ENCODE measurements at places on chromosomes 4 and X. TPM values are rescaled to one million over a fixed set of nuclear protein-coding genes. Genes with fewer than 3 reads are reported as not detected.

DNA sequence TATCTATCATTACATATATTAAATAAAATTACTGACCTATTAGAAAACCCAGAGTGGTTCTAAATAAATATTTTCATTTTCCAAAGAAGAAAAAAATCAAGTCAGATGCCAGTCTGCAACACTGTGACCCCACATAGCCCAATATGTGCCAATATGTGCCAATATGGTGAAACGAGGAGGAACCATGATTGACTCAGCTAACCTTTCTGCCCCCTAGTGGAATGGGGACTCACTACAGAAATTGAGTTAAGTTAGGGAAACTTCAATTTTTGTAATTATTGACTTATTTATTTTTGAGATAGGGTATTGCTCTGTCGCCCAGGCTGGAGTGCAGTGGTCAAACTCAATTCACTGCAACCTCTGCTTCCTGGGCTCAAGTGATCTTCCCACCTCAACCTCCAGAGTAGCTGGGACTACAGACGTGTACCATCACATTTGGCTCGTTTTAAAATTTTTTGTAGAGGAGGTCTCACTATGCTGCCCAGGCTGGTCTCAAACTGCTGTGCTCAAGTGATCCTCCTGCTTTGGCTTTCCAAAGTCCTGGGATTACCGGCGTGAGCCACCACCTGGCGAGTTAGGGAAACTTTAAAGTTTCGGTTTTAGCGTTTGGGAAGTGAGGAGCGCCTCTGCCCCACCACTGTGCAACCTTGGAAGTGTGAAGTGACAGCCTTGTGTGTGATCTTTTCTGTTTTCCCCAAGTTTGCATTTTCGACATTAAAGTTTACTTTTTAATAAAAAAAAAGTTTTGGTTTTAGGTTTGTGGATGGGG is 116.8 kb upstream of the SHISA3 start:
- no peak for DNase-seq

Gene ITM2A
- 73.6 TPM for polyA plus RNA-seq

DNA sequence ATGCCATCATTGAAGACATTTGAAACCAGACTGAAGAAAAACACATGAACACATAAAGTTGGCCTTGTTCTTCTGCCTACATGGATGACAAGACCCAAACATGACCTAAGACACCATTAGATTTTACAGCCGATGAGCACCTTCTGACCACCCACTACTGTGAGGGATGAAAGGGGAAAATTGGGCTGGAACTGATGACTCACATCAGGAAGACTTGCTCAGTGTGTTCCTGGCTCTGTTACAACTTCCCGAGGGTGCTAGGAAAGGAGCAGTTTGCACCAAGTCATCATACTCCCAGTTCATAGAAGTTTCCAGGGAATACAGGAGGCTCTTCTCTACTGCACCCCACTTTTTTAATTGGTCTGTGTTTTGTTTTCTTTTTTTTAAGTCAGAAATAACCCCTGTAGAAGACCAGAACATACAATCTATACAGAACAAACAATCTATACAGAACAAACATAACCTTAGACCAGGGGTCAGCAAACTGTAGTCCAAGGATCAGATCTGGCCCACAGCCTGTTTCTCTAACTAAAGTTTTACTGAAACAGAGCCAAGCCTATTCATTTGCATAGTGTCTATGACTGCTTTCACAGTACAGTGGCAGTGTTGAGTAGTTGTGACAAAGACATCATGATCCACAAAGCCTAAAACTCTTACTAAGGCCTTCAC is 25.3 kb downstream of the BTC start:
- DNase-seq, result no peak

Gene GABRG1
- polyA plus RNA-seq, result 0.14 TPM

DNA sequence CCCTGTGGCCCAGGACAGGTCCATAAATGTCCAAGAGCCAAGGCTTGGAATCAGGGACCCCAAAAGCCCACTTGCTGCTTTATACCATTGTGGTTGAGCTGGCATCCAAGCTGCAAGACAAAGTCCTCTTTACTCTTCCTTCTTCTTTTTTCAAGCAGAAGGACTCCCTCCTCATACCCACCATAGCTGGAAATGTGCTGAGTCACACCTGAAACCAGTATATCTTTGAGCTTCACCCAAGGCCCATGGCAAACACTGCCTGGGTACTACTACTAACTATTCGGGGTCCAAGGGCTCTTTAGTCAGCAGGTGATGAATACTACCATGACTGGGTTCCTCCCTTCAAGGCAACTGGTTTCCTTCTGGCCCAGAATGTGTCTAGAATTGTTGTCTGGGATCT is 37.3 kb upstream of the NMU start:
- no peak for DNase-seq

DNA sequence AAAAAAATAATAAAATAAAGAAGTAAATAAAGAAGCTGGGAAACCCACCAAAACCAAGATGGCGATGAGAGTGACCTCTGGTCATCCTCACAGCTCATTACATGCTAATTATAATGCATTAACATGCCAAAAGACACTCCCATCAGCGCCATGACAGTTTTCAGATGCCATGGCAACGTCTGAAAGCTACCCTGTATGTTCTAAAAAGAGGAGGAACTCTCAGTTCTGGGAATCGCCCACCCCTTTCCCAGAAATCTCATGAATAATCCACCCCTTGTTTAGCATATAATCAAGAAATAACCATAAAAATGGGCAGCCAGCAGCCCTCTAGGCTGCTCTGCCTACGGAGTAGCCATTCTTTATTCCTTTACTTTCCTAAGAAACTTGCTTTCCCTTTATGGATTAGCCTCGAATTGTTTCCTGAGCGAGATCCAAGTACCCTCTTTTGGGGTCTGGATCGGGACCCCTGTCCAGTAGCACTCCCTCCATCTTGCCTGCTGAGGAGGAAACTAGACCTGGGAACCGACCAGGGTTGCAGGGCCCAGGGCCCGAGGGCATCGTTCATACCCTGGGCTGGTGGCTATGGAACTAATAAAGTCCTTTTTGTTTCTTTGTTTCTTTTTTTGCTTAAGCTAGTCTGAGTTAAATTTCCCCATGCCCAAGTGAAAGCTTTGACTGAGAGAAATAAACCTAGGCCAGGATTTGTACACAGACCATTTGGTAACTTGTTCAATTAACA is 30.9 kb downstream of the HTT-AS start:
- DNase-seq, result no peak

DNA sequence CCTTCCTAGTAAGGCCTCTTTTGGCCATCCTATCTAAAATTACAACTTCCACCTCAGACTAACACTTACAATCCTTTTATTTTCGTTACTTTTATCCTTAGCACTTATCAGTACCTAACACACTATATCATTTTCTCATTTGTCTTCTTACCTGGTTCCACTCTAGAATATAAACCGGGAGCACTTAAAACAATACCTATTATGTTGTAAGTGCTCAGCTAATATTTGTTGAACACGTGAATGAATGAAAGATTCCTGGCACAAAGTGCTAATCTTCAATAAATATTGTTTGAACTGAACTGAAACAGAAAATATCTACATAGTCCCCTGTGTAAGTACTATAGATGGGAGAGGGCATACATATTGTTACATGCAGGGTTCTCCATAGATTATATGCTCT is 14.4 kb downstream of the MGARP start:
- DNase-seq, result no peak

DNA sequence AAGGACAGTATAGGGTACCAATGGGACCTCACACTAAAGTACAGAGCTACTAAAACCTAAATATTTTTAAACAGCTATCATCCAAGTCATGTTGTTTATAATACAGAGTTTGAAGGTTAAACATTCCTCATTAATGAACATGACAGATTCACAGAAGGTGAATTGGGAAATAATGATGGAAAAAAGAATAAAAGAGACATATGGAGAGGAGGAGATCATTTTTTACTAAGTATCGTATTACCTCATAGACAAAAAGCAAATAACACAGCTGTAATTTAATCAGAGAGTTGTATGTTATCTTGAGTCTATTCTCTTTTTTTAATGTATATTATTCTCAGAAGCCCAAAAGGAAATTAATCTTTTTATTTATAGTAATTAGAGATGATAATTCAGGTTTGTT is 7.9 kb downstream of the PLK4 start:
- no peak for DNase-seq

Gene CT55
- 0.20 TPM for polyA plus RNA-seq

DNA sequence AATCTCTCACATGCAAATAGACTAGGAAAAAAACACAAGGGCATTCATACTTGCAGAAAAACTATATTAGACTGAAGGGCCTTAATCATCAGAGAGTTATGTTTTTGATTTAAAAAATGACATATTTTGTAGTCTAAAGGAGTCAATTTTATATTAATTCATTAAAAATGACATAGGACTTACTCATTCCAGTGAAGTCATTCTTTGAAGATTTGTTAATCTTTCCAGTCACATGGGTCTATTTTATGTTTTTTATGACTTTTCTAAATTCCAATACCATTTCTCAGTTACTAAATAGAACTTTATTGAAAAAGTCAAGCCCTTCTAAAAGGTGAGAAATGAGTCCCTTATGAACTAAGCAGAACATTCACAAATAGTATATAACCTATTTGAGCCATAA is 743.8 kb upstream of the INTU start:
- DNase-seq, result no peak

Gene TRIM61
- 2.8 TPM for polyA plus RNA-seq

GRCh38 chr4:14867847-14868246 is 134.4 kb upstream of the CPEB2 start:
- no peak for DNase-seq

Gene MAGEC3
- polyA plus RNA-seq, result 0.57 TPM

Gene VSIG4
- polyA plus RNA-seq, result 6.7 TPM

DNA sequence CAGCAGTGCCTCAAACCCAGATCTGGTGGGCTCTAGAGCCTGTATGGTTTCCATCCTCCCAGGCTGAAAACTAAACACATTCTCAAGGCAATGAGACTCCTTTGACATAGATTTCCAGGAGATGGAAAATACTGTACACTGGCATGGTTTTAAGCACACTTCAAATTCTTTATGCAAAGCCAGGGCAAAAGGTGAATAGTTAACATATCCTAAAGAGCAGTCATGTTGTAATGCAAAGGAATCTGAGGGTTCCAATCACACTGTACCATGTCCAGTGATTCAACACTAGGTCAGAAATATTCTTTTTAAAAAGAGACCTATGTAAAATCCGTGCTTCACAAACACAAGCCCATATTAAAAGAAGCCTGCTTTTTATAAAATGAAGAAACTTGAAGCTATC is 195.3 kb downstream of the QDPR start:
- DNase-seq, result no peak

GRCh38 chrX:38277802-38278201 is 49.5 kb downstream of the RPGR start:
- DNase-seq, result no peak

- DNase-seq, result no peak
These were observed 79.1 kb downstream of the ELOVL6 start for GRCh38 chr4:110119337-110119736.

Gene NXF3
- polyA plus RNA-seq, result 0.11 TPM

Gene NR3C2
- polyA plus RNA-seq, result 15.8 TPM

Gene TMSB15C
- 10.3 TPM for polyA plus RNA-seq

DNA sequence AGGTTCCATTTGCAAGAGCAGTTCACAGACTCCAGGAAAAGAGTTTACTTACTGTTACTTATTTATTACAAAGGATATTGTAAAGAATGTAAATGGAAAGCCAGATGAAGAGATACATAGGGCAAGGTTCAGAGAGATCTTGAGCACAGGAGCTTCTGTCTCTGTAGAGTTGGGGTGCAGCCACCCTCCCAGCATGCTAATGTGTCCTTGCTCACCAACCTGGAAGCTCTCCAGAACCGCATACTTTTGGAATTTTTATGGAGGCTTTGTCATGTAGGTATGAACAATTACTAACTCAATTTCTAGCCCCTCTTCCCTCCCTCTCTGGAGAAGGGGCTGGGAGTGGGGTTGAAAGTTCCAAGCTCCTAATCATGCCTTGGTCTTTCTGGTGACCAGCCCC is 857.2 kb downstream of the RPA4 start:
- no peak for DNase-seq

DNA sequence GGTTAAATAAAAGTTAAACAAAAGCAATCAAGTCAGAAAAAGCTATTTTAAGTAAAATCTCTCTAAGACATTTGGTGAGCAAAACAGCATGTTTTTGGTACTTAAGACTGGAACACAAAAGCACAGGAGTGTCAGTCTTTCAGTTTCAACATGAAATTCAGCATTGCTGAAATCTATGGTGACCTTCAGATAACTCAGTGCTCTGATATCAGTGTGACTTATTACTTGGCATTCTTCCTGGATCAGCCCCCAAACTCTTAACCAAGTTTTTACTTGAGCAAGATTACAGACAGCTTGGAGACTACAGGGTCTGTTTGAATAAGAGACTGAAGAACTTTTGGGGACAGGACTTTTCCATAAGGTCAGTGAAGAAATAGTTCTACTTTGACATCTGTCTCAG is 437.2 kb downstream of the RAPGEF2 start:
- DNase-seq, result no peak

Gene FAM9C
- polyA plus RNA-seq, result 0.48 TPM

- no peak for DNase-seq
These were observed 27.2 kb upstream of the UGT2B7 start for GRCh38 chr4:69069085-69069484.

DNA sequence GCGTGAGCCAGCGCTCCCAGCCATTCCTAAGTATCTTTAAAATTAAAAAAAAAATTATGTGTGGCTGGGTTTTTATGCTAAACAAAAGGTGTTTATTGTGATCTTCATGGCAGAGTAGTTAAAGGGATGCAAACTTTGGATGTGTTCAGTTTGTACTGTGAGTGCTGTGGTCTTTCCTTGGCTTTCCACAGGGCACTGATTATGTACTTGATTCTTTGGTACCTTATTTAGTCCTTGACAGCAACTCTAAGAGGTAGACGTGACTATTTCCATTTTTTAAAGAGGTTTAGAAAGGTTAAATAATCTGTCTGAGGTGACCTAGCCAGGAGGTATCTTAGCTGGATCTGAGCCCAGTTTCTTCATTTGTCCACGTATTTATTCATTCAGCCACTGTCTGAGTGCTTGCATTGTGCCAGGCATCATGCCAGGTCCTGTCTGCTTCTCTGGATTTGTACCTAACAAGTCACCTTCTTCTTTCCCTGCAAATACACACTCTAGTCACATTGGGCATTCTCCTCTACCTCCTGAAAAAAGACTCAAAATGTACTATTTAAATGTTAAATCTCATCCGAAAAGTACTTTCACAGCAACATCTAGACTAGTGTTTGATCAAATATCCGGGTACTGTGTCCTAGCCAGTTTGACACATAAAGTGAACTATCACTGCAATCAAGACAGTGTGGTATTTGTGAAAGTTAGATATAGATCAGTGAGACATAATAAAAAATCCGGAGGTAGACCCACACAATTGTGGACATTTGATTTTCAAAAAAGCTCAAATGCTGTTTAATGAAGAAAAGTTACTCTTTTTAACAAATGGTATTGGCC is 31.5 kb downstream of the WWC2 start:
- DNase-seq, result no peak

Gene FTSJ1
- 40.9 TPM for polyA plus RNA-seq

GRCh38 chrX:68721991-68722860 is 74.8 kb downstream of the STARD8 start:
- no peak for DNase-seq

GRCh38 chr4:64784125-64784524 is 374.9 kb upstream of the TECRL start:
- no peak for DNase-seq

GRCh38 chrX:2498781-2499302 is 1.9 kb downstream of the DHRSX start:
- no peak for DNase-seq

All from renal cortex interstitium (tissue), 15 donors.